ENCODE measurements at places on chromosomes 11 and 22. TPM values are rescaled to one million over a fixed set of nuclear protein-coding genes. Genes with fewer than 3 reads are reported as not detected.

The IGLL5 gene
- total RNA-seq: not detected

The UPK3A gene
- total RNA-seq: 2.0 TPM

The TEF gene
- 1.8 TPM for total RNA-seq

- no peak for DNase-seq
These were observed 23.5 kb upstream of the L3MBTL2 start for GRCh38 chr22:41181349-41182241.

DNA sequence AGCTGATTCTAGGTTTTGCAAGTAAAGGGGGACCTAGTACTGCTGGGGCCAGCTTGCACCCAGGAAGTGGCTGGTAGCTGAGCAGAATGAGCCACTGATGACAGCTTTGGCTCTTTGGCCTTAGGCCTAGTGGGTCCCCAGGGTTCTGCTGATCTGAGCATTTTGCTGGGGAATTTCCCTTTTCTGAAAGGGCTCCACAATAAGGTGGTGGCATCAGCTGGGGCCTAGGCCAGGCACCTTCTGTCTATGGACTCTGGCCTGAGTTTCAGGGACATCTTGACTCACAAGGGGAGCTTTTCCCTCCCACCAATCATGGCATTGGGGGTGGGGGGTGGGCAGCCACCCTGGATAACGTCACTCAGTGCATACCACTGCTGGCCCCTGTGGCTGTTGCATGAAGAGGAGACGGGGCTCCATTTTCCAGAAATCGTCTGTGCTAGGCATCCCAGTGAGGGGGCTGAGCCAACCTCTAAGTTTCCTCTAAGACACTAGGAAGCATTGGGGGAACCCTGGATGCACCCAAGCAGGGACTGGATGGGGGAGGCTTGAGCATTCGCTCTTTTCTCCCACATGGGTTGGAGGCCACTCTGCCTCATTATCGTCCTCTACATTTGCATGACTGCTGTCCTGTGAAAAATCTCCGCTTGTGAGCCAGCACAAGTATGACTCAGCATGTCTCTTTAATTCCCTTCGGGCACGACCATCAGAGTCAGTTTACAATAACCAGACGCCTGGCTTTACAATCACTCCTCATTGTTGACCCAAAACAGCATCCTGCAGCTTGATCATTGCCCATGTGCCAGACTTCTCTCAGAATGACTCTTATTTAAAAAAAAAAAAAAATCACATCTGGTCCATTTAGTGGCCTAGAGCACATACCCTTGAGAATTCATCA is 145.0 kb upstream of the THY1 start:
- no peak for DNase-seq

DNA sequence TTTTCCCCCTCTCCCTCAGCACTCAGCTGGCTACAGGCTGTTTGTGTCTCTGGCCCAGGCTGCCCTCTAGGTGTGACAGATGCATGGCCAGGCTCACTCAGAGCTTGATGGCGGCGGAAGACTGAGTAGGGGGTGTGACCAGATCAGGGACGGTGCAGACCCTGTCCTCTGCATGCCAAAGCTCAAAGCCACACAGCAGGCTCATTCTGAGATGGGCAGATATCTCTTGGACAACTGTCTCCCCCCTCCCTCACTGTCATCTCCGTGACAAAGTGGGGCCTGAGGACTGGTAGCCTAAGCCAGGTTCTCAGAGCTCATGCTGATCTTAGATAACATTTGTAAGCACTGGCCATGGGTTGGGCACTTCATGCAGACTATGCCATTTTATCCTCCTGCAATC is 231.3 kb downstream of the DSCAML1 start:
- no peak for DNase-seq

GRCh38 chr11:36996795-36997194 is 398.8 kb upstream of the RAG2 start:
- DNase-seq: no peak

- no peak for DNase-seq
These were observed 75.0 kb downstream of the PPP2R1B start for GRCh38 chr11:111691176-111691575.

DNA sequence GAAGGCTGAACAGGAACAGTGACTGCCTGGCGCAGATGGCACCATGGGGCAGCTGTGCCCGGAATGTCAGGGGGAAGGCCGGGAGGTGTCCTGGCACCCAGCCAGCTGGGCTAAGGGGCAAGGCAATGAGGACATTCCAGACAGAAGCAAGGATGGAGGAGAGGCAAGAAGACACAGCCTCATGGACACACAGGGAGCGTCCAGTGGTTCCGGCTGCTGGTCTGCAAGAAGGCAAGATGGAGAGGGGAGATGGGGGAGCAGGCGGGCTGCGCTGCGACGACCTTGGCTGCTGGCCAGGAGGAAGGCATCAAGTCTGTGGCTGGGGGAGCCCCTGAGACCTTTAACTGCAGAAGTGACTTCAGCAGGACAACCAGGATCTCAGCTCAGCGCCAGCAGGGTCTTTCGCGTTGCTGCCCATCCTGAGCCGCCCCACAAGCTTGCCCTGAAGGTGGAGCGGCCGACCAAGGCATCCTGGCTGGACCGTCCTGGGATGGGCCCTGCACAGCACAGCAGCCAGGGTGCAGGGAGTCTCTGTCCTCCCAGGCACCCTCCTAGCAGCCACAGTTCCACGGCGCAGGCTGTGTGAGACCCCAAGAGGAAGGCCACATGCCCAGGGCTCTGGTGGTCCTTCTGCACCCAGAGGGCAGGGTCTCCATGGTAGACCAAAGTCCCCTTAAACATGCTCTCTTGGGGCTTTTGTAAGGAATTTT is 531.7 kb downstream of the BRD1 start:
- no peak for DNase-seq

DNA sequence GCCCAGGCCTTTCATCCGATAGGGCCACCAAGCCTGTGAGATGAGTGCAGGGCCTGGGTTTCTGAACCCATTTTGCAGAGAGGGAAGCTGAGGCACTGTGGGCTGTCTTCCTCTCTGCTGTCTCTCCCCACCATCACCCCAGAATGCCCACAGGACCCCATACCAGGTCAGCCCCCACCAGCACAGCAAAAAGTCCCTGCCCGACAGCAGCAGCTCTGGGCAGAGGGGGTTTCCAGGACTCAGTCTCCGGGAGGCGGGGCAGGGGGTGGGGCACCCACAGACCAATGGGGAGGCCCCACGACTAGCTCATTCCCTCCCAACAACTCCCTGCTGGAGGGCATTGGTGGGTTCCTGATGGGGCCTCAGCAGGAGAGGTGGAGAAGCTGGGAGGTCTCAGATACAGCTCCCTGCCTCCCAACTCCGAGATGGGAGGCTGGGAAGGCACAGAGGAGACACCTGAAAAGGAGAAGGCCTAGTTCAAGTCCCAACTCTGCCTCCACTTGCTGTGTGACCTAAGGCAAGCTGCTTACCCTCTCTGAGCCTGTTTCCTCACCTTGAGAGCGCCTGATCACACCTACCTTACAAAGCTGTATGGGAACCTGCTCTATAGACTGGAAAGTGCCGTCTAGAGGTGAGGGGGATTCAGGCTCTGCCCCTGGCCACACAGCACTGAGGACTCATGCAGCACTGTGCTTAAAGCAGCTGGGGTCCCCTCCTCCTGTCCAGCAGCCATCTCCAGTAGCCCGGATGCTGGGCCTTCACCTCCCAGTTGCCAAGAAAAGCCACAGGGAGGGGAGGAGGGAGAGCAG is 3.5 kb downstream of the CBX7 start:
- DNase-seq: no peak

GRCh38 chr11:15113381-15113780 is 1.3 kb upstream of the INSC start:
- DNase-seq: no peak

DNA sequence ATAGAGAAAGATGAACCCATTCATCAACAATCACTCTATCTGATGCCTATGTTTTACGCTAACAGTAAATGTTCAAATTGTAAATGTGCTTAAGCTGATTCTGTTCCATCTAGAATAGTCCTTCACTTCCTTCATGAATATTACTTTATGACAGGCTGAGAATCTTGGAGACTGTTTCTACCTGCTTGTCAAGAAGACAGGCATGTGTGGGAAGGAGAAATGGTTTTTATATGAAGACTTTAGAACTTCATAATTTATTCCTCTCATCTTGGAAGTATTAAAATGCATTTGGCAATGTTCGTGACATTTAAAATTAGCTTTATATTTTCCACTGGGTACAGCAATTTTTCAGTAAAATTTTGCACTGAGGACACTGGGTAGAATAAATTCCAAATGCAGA is 41.0 kb downstream of the ELMOD1 start:
- DNase-seq: no peak
